Activated T-cell treated with anti-CD3 and anti-CD28 coated beads, Interleukin-2, amount 50 U/mL, for 48 hours (primary cell): ENCODE measurements at places on chromosomes 6 and 20.

DNA sequence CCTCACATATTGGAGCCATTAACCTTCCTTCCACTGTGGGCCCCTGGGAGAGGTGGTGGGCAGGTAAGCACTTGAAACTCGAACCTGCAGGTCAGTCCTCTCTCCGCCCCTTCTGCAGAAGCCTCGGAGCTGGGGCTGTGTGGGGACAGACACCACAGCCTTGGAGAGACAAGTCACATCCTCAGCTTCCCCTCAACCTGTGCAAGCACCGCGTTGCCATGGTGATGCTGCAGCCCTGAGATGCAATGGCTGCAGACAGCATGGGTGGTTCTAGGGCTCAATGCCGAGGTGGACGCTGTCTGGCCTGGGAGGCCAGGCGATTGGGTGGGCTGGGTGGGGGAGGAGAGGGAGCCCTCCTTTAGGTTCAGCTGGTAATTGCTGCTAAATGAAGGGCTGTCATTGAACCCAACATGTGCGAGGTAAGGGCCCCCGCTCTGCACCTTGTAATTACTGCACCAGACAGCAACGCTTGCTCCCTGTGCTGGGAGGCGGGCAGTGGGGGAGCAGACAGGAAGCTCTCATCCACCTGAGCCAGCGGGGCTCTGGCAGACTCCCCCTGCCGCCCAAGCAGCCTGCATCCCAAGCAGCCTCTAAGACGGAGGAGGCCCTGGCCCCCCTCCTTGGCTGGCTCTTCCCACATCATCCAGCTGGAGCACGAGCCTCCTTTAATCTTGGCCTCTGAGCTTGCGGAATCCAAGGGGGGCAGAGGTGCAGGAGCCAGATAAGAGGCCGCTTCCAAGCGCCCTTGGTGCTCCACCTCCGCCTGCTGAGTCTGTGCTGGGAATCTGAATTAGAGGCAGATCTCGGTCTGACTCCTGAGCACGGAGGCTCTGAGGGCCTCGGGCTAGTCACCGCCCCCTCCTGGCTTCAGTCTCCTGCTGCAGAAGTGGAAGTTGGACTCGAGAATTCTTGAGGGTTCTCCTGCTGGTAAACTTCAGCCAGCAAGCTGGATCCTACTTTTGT lies 39.8 kb upstream of the CDH22 start:
- DNase-seq = no peak

DNA sequence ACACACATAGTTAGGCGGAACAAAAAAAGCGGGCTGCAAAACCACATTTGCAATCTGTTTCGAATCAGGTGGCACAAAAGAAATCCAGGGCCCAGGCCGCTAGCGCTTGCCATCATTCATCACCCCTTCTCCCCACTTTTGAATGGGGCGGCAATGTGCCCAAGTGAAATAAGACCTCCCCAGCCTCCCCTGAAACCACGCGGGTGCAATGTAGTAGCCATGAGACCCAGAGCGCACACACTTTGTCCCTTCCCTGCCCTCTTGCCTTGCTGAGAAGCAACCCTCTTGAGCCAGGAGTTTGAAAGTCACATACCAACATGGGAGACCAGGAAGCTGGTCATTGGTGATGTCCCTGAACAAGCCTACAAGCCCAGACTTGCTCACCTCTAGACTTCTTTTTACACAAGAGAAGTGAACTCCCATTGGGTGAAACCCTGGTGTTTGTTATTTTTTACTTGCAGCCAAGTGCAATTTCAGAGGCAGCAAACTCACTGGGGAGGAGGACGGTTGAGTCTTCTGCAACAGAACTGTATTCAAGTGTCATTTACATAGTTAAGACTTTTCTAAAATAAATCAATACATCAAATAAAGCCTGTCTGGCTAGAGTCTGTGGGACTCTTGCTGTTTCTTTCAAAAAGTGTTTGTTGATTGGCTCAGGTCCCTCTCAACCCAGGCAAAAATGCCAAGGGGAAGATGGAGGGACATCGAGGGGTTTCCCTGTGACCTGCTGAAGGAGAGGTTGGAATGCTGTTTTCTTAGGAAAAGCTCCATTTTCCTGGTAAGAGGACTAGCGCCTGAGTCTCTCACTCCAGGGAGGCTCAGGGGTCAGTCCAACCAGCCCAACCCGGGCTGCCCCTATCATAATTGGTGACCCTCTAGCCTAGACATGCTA lies 138.1 kb upstream of the PTPN1 start:
- DNase-seq = no peak

DNA sequence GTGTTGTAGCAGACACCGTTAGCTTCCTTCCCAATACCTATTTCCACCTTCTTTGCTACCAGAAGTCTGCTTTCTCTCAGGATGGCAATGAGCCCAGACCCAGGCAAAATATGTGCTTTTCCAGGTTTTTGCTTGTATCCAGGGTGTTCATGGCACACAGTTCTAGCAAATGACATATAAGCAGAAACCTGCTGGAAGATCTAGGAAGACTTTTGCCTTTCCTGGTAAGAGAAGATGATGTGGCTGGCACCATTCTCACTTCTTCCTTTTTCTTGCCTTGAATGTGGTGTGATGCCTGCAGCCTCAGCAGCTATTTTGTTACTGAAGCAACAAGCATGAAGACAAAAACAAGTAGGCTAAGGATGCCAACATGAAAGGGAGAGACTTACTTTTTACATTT lies 19.2 kb upstream of the TBC1D22B start:
- no peak for DNase-seq

DNA sequence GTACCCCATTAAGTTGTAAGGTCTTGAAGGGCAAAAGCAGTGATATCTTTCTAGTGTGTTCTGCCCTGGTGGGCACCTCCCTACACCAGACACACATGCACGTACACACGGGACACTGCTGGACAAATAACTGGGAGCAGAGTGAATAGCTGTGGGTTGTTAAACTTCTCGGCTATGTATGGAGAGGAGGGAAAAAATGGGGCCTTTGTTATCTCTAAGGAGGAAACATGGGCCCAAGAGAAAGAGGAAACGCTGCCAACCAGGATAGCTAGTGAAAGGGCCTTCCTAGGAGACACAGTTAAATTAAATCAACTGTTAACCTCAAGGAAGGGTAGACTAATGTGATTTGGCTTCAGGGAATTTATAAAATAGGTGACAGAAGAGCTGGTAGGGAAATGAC lies 169.7 kb downstream of the MYLK4 start:
- no peak for DNase-seq

DNA sequence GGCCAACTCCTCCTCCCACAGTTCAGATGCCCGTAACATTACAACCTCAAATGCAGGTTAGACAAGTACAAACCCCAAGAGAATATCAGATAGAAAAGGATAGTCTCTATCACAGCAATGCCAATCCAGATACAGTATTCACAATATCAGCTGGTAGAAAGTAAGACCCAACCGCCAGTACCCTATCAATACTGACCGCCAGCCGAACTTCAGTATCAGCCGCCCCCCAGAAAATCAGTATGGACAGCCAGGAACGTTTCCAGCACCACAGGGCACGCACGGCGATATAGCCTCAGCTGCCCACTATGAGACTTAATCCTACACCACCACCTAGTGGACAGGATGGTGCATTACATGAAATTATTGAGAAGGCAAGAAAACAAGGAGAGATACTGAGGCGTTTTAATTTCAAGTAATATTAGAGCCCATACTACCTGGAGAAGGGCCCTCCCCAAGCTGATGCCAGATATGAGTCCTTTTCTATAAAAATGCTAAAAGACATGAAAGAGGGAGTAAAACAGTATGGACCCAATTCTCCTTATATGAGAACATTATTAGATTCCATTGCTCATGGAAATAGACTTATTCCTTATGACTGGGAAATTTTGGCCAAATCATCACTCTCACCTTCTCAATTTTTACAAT lies 17.6 kb upstream of the EIF2S2 start:
- peak; percentile 47 for DNase-seq

- no peak for DNase-seq
Observed at GRCh38 chr6:5453546-5453945, 192.2 kb downstream of the FARS2 start.

- no peak for DNase-seq
Observed at GRCh38 chr6:39887692-39888450, 46.4 kb downstream of the MOCS1 start.

GRCh38 chr20:32792316-32792715 lies 27.4 kb upstream of the MAPRE1 start:
- DNase-seq = peak; percentile 44

- DNase-seq = no peak
Observed at GRCh38 chr6:150705392-150705791, 105.7 kb downstream of the PLEKHG1 start.

GRCh38 chr6:79435746-79436145 lies 101.5 kb downstream of the LCA5 start:
- DNase-seq = no peak

- DNase-seq = no peak
Observed at GRCh38 chr20:59718751-59719150, 114.4 kb downstream of the PHACTR3 start.

GRCh38 chr6:127288705-127289104 lies 22.0 kb downstream of the RNF146 start:
- no peak for DNase-seq

DNA sequence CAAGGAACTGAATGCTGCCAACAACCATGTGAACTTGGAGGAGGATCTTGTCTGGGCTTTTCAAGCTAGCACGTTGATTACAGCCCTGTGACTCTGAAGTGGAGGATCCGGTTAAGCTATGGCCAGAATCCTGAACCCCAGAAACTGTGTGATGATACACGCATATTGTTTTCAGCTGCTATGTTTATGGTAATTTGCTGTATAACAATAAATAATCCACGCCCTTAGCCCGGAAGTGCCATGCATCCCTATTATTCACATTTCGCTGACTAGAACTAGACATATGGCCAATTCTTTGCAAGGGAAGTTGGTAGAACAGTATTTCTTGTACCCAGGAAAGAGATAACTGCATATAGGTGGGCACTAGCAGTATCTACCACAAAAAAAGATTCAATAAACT lies 510.8 kb upstream of the BTBD3 start:
- no peak for DNase-seq

DNA sequence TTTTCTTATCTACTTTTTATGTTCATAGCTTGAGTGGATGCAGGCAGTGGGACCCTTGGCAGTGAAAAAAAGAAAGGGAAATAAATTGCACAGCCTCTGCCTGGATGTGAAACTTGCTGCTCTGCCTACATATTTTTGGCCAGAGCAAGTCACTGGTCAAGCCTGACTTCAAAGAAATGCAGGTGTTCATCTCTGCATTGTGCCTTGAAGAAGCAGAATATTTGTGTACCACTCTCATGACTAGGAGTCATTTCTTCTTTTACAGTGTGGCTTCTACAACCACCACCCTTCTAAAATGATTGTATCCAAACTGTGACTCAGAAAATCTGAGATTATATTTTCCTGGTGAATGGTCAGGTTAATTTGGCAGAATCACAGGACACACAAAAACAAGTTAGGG lies 2.5 kb upstream of the KATNA1 start:
- DNase-seq = no peak

- no peak for DNase-seq
Observed at GRCh38 chr20:24741493-24742072, 207.5 kb upstream of the CST7 start.

DNA sequence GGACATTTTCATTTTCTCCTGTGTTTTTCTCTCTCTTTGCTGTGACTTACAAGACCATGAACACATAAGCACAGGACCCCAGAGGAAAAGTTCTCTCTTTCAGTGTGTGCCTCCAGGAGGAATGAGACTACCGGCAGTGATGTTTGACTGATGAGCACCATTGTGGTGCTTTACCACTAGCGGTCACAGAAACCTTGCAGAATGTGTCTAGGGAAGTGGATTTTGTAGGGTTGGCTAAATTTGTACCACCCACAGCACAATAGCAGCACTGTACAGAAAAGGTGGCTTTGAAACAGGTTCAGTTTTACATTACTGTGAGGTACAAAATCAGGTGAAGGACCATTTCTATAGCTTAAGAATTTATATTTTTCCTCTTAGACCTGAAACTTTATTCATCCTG lies 301.9 kb upstream of the SUPT3H start:
- no peak for DNase-seq

DNA sequence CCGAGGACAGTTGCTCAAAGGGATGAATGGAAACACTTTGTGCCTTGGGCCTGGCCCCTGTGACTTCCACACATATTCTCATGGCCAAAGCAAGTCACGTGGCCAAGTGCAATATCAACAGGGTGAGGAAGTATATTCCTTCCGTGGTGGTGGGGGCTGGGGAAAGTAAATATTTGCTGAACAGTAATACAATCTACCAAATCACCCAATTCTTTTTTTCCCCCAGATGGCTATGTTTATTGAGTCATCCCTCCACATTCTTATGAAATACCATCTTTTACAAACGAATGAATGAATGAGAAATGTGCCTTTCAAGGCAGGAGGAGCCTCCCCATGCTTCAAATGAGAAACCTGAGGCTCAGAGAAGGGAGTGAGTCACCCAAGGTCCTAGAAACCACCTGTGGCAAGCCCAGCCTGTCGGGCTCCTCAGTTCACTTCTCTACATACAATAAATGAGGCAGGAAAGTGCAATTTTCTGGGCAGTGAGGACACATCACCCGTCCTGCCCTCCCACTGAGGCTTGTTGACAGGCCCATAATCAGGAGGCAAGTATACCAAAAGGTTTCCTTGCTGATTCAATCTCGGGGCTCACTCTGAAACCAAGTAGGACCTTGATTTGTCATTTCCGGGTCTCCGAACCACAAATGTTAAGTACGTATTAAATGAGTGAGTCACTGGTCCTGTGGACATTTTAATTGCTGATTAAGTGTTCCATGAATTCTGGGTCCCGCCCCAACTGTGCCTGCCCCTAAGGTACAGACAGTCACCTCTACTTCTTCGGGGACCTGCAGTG lies 25.3 kb upstream of the TOP1 start:
- DNase-seq = peak; percentile 84

DNA sequence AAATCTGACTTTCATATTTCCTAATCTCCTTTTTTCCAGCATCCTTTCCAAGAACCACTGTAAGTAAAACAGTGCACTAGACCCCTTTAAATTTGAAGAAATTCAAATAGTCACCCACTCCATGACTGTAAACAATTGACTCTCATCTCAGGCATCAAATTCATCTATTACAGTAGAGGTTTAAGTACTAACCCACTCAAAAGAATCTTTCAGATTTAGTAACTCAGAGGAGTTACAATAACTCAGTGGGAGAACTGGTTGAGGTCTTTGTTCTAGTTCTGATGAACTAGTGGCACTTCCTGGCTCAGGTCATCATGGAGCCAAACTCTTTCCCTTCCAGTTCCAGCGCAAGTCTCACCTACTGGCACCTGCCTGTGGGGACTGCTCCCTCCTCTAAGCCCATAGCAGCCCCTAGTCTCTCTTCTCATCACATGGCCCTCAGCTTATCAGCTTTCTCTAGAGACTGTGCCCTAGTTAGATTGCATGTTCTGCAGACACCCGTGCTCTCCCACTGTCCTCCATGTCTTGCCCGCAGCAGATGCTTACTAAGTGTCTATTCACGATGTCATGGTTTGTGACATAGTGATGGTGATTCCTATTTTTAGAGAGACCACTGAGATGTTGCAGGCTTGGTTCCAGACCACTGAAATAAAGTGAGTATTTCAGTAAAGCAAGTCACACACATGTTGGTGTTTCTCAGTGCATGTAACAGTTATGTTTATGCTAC lies 196.2 kb downstream of the TBC1D7 start:
- DNase-seq = no peak

DNA sequence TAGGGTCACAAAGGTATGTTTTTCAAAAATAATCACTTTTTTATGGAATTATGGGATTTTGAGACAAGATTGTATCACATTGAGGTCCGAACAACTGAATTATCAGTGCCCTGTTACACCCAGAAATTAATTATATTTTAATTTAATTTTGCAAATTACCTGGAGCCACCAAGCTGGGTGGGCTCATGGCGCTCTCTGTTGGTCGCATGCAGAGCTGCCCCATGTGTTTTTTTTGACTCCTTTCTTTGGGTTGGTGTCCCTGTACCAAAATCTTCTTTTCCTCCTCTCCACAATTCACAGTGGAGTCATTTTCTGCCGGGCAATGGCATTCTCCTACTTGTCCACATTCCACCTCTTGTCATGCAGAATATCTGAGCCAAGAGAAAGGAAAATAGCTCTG lies 38.9 kb upstream of the FRMD1 start:
- no peak for DNase-seq
